Calu3 (cell line): ENCODE measurements at places on chromosomes 4 and X.

DNA sequence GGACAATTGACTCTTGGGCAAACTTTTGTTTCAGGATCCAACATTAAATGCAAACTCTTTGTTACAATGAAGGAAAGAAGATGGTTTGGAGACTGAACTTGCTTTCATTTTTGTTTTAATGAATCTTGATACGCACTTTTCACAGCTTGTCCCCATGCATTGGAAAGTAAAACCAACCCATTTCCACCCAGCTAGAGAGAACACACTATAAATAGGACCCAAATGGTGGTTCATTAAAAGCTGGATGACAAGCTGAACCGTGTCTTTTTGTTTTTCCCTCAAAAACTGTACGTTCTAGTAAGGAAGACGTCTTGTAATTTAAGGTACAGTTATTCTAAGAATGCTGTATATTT, 95.3 kb upstream of the EGFL6 start:
- DNase-seq: no peak

- DNase-seq: peak; percentile 35
Measured at GRCh38 chr4:94892051-94892450, 134.3 kb downstream of the BMPR1B start.

DNA sequence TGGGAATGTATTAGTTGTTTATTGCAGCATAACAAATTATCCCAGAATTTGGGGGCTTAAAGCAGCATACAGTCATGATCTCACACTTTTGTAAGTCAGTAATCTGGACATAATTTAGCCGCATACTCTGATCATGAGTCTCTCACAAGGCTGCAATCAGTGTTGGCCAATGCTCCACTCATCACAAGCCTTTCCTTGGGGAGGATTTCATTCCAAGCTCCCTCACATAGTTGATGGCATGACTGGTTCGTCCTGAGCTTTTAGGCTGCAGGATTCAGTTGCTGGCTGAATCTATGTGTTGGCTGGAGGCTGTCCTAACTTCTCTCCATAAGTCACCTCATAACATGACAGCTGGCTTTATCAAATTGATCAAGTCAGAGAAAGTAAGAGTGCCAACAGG, 1568.6 kb upstream of the PCDH7 start:
- DNase-seq: no peak

- no peak for DNase-seq
Measured at GRCh38 chr4:47367761-47368160, 95.7 kb downstream of the COMMD8 start.
